ENCODE measurements at places on chromosomes 5 and 9.
A peak's percentile ranks its signal among the peaks of the same experiment; 100 is the strongest.

- no peaks in the 10 kb centered on the region for H3K36me3 ChIP-seq
- no peak overlapping the region for H3K27ac ChIP-seq
- no peak for DNase-seq
- no peaks in the 10 kb centered on the region for H3K4me1 ChIP-seq
- no peak overlapping the region for H3K4me3 ChIP-seq
- peaks cover 7% of the 10 kb centered on the region for H3K27me3 ChIP-seq
Observed at GRCh38 chr9:134235366-134235765, 71.0 kb upstream of the RNU6ATAC start.

GRCh38 chr5:80090884-80091166 lies 55.7 kb downstream of the THBS4 start:
- no peaks in the 10 kb centered on the region for H3K4me1 ChIP-seq
- H3K27ac ChIP-seq, result no peak overlapping the region
- no peak for DNase-seq
- no peaks in the 10 kb centered on the region for H3K27me3 ChIP-seq
- no peak overlapping the region for H3K4me3 ChIP-seq

DNA sequence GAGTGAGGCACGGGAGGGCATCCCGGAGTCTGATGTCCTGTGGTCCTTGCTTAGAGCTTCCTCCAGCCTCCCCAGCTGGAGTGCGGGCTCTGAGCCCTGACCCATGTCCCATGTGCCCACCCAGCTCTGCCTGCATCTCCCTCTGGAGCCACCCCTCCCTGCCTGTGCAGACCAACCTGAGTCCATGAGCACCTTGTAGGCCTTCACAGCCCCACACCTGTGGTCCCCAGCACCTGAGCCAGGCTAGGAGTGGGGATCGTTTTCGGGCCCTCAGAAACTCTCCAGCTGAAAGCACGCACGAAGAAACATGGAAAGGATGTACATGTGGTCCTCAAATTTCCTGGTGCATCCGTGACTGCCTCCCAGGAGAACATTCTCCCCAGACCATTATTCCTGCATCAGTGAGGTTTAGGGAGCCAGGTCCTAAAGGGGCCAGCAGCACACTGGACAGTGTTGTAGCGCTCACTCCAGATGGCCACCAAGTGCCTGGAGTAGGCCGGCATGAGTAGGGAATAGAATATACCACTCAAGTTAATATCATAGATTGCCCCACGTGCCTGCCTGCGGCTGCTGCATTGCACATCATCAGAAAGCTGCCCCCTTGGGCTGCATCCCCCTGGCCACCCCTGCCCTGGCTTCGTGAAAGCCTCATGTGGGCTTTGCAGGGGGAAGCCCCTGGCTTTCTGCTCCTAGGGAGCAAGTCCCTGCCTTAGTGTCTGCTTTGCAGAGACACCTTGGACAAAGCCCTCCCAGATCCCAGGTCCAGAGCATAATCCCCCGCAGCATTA lies 80.6 kb downstream of the WNK2 start:
- H3K27ac ChIP-seq, result no peak overlapping the region
- no peak overlapping the region for H3K4me3 ChIP-seq
- no peaks in the 10 kb centered on the region for H3K27me3 ChIP-seq
- no peak for DNase-seq
- H3K4me1 ChIP-seq, result no peaks in the 10 kb centered on the region

GRCh38 chr9:116144555-116144954 lies 9.0 kb upstream of the PAPPA start:
- H3K4me3 ChIP-seq, result no peak overlapping the region
- H3K36me3 ChIP-seq, result no peaks in the 10 kb centered on the region
- no peaks in the 10 kb centered on the region for H3K27me3 ChIP-seq
- peaks cover 3% of the 10 kb centered on the region for H3K4me1 ChIP-seq
- no peak for DNase-seq
- no peak overlapping the region for H3K27ac ChIP-seq

GRCh38 chr9:126126807-126127206 lies 199.8 kb upstream of the MVB12B start:
- no peaks in the 10 kb centered on the region for H3K4me1 ChIP-seq
- no peak for DNase-seq
- H3K4me3 ChIP-seq, result no peak overlapping the region
- no peak overlapping the region for H3K27ac ChIP-seq

DNA sequence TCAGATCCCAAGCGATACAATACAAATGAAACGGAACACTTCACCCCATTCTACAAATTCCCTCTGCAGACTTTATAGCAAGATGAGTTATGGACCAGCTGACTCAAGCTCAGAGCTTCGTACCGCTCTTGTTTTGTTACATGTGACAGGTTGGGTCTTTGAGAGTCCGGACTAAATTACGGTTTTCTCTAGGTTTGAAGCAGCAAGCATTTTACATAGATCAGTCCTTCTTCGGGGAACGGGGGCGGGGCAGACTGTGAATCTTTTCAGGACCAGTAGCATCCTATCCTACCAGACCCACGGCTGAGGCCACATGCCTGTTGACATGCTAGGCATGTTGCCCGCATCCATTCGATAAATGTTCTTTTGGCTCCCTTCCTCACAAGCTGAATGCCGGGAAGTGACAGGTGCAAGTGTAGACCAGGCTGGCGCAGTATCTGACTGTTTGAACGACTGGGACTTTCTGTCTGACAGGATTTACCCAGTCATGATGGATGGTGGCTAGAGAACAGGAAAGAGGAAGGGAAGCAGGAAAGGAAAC lies 811.0 kb upstream of the GRAMD2B start:
- H3K4me3 ChIP-seq, result no peak overlapping the region
- DNase-seq, result peak; percentile 42
- no peak overlapping the region for H3K27ac ChIP-seq
- no peaks in the 10 kb centered on the region for H3K36me3 ChIP-seq
- H3K4me1 ChIP-seq, result no peaks in the 10 kb centered on the region
- H3K27me3 ChIP-seq, result no peaks in the 10 kb centered on the region

- no peak overlapping the region for H3K4me3 ChIP-seq
- H3K4me1 ChIP-seq, result no peaks in the 10 kb centered on the region
- DNase-seq, result no peak
Observed at GRCh38 chr5:8408258-8408657, 539.3 kb downstream of the MTRR start.

- peaks cover 3% of the 10 kb centered on the region for H3K36me3 ChIP-seq
- H3K27me3 ChIP-seq, result peaks cover 3% of the 10 kb centered on the region
- H3K4me1 ChIP-seq, result peaks cover 14% of the 10 kb centered on the region
- no peak overlapping the region for H3K4me3 ChIP-seq
- DNase-seq, result no peak
- no peak overlapping the region for H3K27ac ChIP-seq
Observed at GRCh38 chr9:134437403-134438194, 111.3 kb downstream of the RXRA start.

DNA sequence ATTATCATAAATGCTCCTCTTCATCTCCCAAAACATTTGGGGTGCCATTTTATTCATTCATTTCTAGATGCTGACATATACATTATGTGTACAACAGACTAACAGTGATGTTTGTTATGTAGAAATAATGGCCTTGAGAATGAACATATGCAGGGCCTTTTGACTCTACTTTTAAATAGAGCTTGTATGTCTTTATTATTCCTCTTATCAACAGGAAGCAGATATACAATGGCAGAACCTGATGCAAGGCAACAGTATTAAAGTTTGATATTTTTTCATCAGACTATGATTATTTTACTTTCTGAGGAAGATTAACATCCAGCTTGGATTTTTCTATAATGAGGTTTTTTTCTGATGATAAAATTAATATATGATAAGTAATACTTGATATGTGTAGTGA lies 44.1 kb downstream of the SNX18 start:
- no peaks in the 10 kb centered on the region for H3K36me3 ChIP-seq
- H3K4me1 ChIP-seq, result peaks cover 2% of the 10 kb centered on the region
- DNase-seq, result no peak
- no peak overlapping the region for H3K4me3 ChIP-seq

Data from fibroblast of lung (primary cell).